Heart left ventricle (tissue), 16 donors: ENCODE measurements at places on chromosomes 7 and 10.

DNA sequence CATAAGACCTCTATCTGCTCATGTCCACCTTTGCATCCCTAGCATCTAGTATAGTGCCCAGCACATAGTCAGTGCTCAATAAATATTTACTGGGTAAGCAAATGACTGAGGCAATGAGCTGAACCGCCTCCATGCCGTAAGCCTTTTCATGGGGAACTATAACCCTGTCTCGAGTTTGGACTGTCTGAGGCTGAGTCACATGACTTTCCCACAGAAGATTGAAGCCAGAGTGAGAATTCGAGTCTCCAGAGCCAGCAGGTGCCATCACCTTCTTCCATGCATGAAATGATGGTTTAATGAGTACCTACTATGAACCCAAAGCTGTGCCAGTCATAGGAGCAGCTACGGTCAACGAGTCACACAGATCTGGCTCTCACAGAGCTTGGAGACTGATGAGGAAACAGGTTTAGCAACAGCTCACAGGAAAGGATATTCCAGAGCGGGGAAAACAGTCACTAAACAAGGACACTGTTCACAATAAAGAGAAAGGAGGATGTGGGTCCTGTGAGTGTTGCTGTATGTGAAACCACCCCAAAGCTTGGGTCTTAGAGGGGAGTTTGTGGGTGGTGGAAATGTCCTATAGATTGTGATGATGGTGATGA lies 75.2 kb downstream of the TEX36 start:
- H3K4me3 ChIP-seq: no peak overlapping the region
- H3K27ac ChIP-seq: no peak overlapping the region
- no peak for DNase-seq

DNA sequence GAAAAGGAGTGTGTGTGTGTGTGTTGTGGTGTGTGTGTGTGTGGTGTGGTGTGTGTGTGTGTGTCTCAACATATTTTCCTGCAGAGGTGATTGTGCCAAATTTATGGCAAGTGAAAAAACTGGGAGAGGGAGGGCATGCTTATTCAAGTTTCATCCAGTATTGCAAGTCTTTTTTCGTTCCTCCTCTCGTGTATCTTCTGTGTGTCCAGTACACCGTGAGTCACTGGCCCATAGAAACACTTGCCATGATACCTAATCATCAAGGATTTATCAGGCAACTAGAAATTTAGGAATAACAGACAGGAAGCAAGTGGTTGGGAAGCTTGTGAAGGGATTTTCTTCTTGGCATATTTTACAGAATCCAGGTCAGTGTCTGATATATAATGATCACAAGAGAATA lies 820.5 kb downstream of the GATA3 start:
- no peaks in the 10 kb centered on the region for H3K36me3 ChIP-seq
- no peak overlapping the region for H3K4me3 ChIP-seq
- DNase-seq: no peak
- H3K4me1 ChIP-seq: no peaks in the 10 kb centered on the region
- no peaks in the 10 kb centered on the region for H3K27me3 ChIP-seq

- H3K4me3 ChIP-seq: no peak overlapping the region
- no peaks in the 10 kb centered on the region for H3K4me1 ChIP-seq
- no peaks in the 10 kb centered on the region for H3K27me3 ChIP-seq
Measured at GRCh38 chr10:80718024-80718423, 180.3 kb downstream of the SH2D4B start.

DNA sequence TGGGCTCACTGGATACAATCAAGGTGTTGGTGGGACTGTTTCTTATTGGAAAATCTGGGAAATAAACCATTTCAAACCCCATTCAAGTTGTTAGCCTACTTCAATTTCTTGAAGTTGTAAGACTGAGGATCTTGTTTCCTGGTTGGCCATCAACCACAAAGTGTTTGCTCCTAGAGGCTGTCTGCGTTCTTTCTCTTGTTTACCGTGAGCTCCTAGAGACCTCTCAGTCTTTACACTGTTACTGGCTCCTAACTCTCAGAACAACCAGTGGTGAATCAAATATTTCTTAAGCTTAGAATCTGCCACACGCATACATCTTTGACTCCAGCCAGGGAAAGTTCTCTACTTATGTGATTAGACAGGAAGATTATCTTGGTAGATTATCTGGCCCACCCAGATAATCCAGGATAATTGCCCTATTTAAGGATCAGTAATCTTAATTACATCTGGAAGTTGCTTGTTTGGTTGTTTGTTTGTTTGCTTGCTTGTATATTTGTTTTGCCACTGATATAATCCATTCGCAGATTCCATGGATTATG lies 798.7 kb downstream of the IPMK start:
- H3K27me3 ChIP-seq: no peaks in the 10 kb centered on the region
- H3K4me3 ChIP-seq: no peak overlapping the region
- no peaks in the 10 kb centered on the region for H3K4me1 ChIP-seq
- DNase-seq: no peak

DNA sequence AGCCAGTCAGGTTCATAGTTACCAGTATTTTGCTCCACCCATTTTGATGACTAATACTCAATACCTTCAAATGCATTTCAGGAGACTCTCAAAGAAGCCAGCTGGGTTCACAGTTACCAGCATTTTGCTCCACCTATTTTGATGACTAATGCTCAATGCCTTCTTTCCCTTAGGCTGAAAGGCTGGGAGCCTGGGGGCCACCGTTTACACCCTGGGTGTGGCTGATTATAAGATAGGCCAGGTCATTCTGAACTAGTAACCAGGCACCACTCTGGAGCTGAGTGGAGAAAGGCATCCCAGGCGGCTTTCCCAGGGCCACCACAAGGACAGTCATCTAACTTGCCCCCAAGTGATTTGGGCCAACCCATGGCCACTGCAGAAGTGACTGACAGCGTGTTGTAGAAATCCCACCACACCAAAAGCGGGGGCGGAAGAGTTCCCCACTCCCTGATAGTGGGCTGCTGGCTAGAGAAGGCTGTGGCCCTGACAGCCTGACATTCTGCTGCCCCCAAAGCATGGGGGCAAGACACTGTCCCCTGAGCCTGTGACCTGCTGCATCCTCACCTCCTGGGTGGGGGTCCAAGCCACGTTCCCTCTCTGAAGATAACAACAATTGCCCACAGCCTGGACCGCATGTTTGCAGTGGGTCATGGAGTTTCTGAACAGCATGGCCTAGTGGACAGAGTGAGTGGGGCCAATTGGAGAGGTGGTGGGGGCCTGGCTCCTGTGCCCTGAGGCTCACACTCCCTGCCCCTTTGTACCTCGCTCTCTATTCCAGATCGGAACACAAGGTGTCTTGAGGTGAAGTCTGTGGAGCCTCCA lies 23.0 kb upstream of the ZNF488 start:
- H3K27ac ChIP-seq: no peak overlapping the region
- no peak for DNase-seq
- no peak overlapping the region for H3K4me3 ChIP-seq
- no peaks in the 10 kb centered on the region for H3K27me3 ChIP-seq
- H3K36me3 ChIP-seq: no peaks in the 10 kb centered on the region

- H3K4me3 ChIP-seq: no peak overlapping the region
- H3K27ac ChIP-seq: no peak overlapping the region
- no peaks in the 10 kb centered on the region for H3K27me3 ChIP-seq
- no peaks in the 10 kb centered on the region for H3K36me3 ChIP-seq
Measured at GRCh38 chr10:77090381-77091356, 546.9 kb downstream of the KCNMA1 start.

DNA sequence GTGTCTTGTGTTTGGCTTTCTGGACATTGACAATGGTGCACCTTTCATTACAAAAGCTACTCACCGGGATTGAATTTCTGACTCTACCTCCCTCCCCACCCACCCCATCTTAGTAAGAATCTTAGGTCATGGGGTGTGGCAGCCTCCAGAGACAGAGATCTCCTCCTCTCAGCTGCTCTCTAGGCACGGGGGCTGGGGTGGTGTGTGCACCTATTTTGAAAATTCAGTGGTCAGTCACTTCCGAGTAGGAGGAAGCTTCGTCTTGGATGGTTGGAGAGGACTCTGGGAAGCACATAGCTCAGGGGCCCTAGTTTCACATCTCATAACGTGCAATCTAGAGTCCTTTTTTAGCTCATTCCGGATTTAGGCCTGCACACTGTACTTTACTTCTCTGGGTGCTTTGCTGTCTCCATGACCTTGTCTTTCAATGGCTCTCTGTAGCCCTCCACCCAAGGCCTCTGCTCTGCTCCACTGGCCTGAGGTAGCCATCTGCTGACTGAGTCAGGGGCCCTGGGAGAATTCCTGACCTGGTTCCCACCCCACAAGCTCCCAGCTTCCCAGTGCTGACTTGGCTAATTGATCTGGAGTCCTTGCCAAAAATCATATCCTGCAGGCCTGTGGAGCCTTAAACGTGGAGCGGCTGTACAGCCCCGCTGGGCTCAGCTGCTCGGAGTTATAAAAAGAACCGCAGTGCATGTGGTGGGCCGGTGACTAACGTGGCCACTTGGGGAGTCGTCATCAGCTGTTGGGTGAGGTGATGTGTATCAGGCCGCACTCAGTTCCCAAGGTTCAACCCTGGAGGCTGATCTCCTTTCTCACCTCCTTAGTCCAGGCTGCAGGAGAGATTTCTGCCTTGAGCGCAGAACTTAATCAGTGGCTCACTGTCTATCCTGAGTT lies 19.3 kb upstream of the ADAMTS14 start:
- DNase-seq: peak; percentile 83
- peaks cover 7% of the 10 kb centered on the region for H3K4me1 ChIP-seq
- H3K4me3 ChIP-seq: no peak overlapping the region
- H3K27ac ChIP-seq: peak overlapping the region; percentile 65
- no peaks in the 10 kb centered on the region for H3K36me3 ChIP-seq
- no peaks in the 10 kb centered on the region for H3K27me3 ChIP-seq

DNA sequence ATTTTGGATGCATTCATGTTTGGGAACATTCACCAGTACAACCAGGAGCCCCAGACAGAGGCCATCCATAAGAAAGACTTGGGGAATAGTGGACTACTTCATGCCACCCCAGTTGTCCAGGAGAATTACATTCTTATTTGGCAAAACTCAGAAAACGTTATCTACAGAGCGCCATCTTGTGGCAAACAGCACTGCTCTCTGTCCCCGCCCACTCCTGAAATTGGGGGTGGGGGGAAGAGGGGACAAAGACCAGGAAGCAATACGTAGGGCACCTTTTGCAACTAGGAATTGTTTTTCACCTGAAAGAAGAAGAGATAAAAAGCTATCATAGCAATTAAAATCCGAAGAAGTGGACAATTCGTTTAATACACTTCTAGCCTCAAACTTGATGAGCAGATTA lies 134.6 kb upstream of the MGMT start:
- DNase-seq: no peak
- H3K4me1 ChIP-seq: no peaks in the 10 kb centered on the region
- no peak overlapping the region for H3K27ac ChIP-seq

GRCh38 chr10:121519901-121520493 lies 78.2 kb downstream of the FGFR2 start:
- H3K4me3 ChIP-seq: no peak overlapping the region
- H3K4me1 ChIP-seq: no peaks in the 10 kb centered on the region
- no peak overlapping the region for H3K27ac ChIP-seq
- H3K36me3 ChIP-seq: no peaks in the 10 kb centered on the region
- H3K27me3 ChIP-seq: no peaks in the 10 kb centered on the region

- H3K27ac ChIP-seq: no peak overlapping the region
- peaks cover 15% of the 10 kb centered on the region for H3K27me3 ChIP-seq
- H3K4me1 ChIP-seq: peaks cover 6% of the 10 kb centered on the region
- no peaks in the 10 kb centered on the region for H3K36me3 ChIP-seq
Measured at GRCh38 chr7:6536262-6537260, 14.7 kb downstream of the GRID2IP start.

GRCh38 chr7:42212541-42213090 lies 24.4 kb downstream of the GLI3 start:
- DNase-seq: no peak
- H3K4me3 ChIP-seq: no peak overlapping the region

- H3K4me1 ChIP-seq: no peaks in the 10 kb centered on the region
- H3K36me3 ChIP-seq: no peaks in the 10 kb centered on the region
- no peaks in the 10 kb centered on the region for H3K27me3 ChIP-seq
- DNase-seq: no peak
- H3K4me3 ChIP-seq: no peak overlapping the region
- no peak overlapping the region for H3K27ac ChIP-seq
Measured at GRCh38 chr7:20113427-20114027, 103.7 kb downstream of the MACC1 start.

- DNase-seq: no peak
- H3K4me3 ChIP-seq: no peak overlapping the region
- no peak overlapping the region for H3K27ac ChIP-seq
- no peaks in the 10 kb centered on the region for H3K4me1 ChIP-seq
- no peaks in the 10 kb centered on the region for H3K36me3 ChIP-seq
Measured at GRCh38 chr7:154644366-154644765, 358.6 kb downstream of the PAXIP1 start.

DNA sequence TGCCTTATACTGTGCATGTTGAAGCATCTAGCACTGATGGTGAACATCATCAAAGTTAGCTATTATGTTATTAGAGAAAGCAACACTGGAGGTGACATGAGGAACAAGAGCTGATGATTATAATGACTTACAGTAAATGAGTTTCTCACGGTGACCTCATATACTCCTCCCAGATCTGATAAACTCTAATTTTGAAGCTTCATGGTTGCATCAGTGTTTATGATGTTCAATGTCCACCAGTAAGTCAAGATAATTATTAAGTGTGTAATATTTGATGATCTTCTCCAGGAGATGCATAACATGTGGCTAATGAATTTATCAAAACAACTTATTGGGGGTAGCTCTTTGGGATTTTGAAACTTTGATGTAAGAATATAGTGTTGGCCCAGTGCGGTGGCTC lies 27.5 kb downstream of the MGAM2 start:
- no peak for DNase-seq
- H3K36me3 ChIP-seq: no peaks in the 10 kb centered on the region
- no peaks in the 10 kb centered on the region for H3K4me1 ChIP-seq

DNA sequence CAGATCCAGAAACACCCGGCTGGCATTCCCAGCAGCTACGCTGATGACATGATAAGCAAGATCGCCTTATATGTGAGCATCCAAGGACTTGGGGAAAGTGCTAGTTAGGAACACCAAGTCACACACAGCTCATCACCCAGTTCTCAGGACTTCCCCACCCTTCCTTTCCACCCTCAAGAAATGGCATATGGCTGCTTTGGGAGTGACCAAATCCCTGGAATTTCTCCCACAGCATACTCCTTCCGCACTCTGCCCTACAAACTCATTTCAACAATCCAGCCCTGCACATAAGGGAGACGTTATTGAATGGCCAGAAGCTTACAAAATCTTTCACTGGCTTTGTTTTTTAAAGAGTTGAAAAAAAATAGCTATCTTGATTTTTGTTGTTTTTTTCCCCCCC lies 4.2 kb downstream of the ITIH5 start:
- DNase-seq: no peak
- no peak overlapping the region for H3K4me3 ChIP-seq
- H3K27ac ChIP-seq: no peak overlapping the region
